ENCODE measurements at places on chromosomes 2 and 18. TPM values are rescaled to one million over a fixed set of nuclear protein-coding genes. Genes with fewer than 3 reads are reported as not detected.

DNA sequence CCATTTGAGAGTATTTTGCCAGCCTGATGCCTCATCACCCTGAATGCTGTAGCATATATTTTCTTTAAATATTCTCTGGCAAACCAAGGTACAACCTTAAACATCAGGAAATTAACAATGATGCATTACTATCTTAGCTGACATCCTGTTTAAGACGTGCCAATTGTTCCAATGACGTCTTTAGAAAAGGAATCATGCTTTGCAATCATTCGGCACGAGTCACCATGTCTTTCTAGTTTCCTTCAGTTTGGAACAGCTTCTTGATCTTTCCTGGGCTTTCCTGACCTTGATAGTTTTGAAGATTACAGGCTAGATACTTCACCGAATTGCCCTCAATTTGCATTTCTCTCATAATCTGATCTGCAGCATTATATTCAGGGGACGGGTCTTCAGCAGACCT is 88.2 kb upstream of the GLI2 start:
- H3K27me3 ChIP-seq, result no peaks in the 10 kb centered on the region
- H3K4me1 ChIP-seq, result no peaks in the 10 kb centered on the region
- no peak overlapping the region for H3K27ac ChIP-seq

- DNase-seq, result no peak
- no peaks in the 10 kb centered on the region for H3K4me1 ChIP-seq
- H3K36me3 ChIP-seq, result no peaks in the 10 kb centered on the region
- no peak overlapping the region for H3K27ac ChIP-seq
- no peak overlapping the region for H3K4me3 ChIP-seq
Measured at GRCh38 chr2:159131914-159132281, 154.6 kb downstream of the WDSUB1 start.

GRCh38 chr2:164877169-164877568 is 35.5 kb upstream of the COBLL1 start:
- no peaks in the 10 kb centered on the region for H3K36me3 ChIP-seq
- no peaks in the 10 kb centered on the region for H3K27me3 ChIP-seq
- no peak overlapping the region for H3K27ac ChIP-seq
- no peak overlapping the region for H3K4me3 ChIP-seq
- no peaks in the 10 kb centered on the region for H3K4me1 ChIP-seq

DNA sequence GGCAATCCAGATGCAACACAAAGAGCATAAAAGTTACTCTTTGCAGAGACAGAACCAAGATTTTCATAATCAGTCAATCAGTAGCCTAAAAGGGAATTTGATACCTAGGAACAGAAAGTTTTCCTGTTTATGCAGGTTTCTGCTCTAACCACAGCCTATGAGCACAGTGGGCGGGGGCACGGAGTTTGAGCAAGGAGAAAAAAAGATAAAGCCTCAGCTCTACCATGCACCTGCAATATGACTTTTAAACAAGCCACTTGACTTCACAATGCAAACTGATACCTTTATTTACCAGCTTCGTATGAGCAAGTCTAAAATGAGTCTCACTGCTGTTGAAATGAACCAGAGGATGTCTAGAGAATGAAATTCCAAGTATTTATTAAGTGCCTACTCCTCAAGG is 5.6 kb upstream of the LRATD1 start:
- DNase-seq, result no peak
- H3K36me3 ChIP-seq, result no peaks in the 10 kb centered on the region
- H3K27ac ChIP-seq, result no peak overlapping the region

DNA sequence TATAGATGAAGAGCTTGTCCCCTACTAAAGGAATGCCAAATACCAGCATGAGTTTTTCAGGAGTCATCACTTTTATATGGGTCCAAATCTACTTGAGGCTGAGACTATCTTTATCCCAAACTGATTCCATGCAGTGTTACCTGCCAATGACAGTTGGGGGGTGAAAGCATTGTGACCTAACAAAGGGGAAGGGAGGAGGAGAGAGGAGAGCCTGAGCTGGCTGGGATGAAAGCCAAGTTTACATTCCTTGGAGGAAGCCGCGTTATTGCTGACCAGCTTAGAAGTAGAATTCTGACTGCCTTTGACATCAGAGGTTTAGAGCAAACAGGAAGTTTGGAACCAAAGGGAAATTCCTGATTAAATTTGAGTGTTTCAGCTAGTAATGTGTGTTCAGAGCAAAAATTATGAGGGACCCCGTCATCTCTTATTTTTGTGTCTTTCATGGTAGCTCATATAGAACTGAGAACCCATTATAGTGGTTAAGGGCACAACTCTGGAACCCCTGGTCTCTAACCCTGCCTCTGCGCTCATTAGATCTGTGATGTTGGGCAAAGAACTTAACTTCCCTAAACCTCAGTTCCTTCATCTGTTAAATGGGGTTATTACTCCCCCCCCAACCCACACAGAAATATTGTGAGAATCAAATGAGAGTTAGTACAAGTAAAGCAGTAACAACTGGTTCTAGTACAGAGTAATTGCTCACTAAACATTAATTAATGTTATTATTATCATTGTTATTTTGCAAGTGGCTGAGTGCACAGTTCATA is 199.3 kb upstream of the EPAS1 start:
- H3K4me1 ChIP-seq, result no peaks in the 10 kb centered on the region
- no peak for DNase-seq
- no peak overlapping the region for H3K27ac ChIP-seq
- H3K36me3 ChIP-seq, result peaks cover 1% of the 10 kb centered on the region

DNA sequence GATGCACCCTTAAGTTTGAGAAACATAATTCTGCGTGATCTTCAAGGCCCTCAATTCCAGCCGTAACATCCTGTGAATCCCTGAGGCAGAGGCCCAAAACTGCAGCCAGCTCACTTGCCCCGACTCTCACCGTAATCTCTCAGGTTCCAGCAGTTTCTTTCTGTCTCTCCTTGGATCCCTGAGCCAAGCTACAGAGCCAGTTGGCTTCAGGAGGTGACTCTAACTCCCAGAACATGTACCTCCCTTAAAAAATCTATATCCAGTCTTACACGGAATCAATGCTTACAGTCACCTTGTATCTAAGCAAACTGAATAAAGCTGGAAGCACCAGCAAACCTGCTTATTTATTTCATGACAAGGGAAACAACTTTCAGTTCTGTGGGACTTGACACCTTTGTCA is 300.4 kb downstream of the SETBP1 start:
- no peaks in the 10 kb centered on the region for H3K27me3 ChIP-seq
- no peak overlapping the region for H3K27ac ChIP-seq
- no peak for DNase-seq
- H3K4me3 ChIP-seq, result no peak overlapping the region
- H3K36me3 ChIP-seq, result no peaks in the 10 kb centered on the region
- no peaks in the 10 kb centered on the region for H3K4me1 ChIP-seq

- H3K4me3 ChIP-seq, result no peak overlapping the region
- H3K36me3 ChIP-seq, result no peaks in the 10 kb centered on the region
- no peak for DNase-seq
- H3K27me3 ChIP-seq, result no peaks in the 10 kb centered on the region
- no peak overlapping the region for H3K27ac ChIP-seq
- no peaks in the 10 kb centered on the region for H3K4me1 ChIP-seq
Measured at GRCh38 chr18:11726556-11726955, 37.5 kb downstream of the GNAL start.

KCNK3 gene
- total RNA-seq, result not detected

NYAP2 gene
- not detected for total RNA-seq
